Amniotic stem cell (primary cell): ENCODE measurements at places on chromosomes 7 and 10.

DNA sequence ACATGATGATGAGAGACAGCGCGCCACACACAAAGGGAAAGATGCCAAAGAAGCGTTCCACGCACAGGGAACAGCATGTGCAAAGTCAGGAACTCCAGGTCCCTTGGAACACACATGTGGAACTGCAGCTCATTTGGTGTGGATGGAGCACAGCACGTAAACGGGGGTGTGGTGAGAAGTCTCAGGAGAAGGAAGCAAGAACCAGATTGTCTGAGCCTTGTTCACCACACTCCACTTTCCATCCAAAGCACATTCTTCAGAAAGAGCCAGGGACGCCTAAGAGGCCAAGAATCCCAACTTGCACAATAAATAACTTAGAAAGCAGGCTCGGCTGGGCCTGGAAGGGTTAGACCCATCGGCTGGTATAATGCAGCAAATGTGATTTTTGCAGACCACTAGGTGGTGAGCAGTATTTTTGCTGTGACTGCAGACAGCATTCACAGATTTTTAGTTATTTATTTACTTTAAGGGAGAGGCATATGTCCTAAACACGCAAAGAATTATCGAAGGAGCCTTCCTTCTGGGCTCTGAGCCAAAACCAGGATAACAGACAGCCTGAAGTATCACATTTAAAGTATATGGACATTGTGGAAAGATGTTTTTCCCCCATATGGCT is 27.9 kb upstream of the ASCC1 start:
- peak; percentile 82 for DNase-seq

DNA sequence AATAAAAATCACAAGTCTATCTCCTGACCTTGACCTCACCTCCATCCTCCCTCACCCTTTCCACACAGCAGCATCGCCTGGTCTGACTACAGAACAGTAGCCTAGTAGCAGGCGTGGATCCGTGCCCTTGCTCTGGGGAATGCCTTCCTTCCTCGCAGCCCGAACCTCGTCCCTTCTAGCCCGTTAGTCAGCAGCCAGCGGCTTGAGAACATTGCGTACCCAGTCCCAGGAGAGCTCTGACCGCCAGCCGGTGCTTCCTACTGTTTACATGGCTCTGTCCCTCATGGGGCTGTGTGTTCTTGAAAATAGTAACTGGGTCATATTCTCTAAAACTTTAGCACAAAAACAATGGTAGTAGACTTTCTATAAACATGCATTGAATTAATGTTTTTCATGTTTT is 682.7 kb upstream of the IGFBP3 start:
- no peak for DNase-seq

- DNase-seq, result no peak
Measured at GRCh38 chr7:25456467-25457171, 228.3 kb upstream of the NPVF start.

- no peak for DNase-seq
Measured at GRCh38 chr7:7203813-7204575, 21.6 kb downstream of the C1GALT1 start.

- DNase-seq, result no peak
Measured at GRCh38 chr7:136275794-136276193, 298.6 kb upstream of the MTPN start.

- DNase-seq, result no peak
Measured at GRCh38 chr10:46239993-46240683, 46.7 kb upstream of the ANTXRL start.

DNA sequence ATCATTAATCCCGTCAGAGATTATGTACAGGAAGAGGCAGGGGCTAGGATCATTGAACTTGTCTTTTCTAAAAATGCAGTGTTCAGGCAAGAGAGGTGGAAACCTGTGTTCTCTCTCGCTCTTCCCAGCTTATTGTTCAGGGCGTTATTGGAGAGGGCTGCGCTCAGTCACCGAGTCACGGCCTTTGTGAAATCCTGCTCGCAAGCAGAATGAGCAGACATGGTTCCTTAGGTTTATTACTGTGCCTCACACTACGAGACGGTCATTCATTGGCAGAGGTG is 631 bp upstream of the PRKRIP1 start:
- DNase-seq, result no peak

DNA sequence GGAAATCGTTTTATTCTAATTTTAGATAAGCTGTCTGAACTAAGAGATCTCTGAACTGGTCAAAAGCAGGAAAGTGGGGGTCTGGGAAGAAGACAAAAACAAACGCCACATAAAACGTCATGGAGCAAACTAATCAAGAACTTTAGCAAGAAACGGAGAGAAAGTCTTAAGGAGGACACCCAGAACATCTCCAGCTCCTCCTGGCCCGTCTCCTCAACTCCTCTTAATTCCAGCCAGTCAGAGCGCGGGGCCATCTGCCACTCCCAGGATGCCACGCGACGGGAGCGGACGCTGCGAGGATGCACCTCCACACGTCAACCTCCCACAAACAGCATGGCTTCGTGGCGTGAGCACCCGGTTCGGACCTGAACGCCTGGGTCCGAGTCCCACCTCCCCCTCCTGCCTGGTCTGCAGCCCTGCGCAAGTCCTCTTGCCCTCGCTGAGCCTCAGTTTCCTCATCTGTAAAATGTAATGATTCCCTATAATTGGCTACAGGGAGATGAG is 598 bp downstream of the MMS19 start:
- DNase-seq, result peak; percentile 26

DNA sequence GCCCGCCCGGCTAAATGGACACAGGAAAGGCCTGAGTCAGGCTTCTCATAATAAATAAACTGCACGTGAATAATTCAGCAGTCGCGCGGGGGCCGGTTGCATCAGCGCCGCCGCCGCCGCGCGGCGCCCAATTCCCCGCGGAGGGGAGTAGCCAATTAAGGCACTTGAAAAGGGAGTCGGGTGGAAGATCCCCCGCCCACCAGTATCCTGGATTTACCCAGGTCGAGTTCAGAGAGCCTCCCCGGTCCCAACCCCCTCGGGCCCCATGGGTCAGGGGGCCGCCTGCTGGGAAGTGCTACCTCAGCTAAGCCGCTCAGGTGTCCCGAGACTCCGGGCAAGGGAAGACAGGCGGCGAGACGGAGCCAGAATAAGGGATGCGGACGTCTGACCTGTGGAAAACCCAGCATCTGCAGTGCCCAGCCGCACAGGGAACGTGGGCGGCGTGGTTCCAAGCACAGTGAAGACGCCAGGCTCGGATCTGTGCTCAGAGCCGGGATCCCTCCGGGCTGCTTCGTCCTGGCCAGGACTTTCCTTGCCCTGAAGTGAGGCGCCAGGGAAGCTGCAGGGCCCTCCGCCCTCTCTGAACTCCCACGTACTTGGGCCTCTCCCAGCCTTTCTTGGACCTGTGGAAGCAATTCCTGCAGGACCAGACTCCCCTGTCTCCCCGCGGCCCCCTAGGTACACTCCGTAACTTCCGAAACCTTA is 7.3 kb upstream of the LBX1 start:
- no peak for DNase-seq

DNA sequence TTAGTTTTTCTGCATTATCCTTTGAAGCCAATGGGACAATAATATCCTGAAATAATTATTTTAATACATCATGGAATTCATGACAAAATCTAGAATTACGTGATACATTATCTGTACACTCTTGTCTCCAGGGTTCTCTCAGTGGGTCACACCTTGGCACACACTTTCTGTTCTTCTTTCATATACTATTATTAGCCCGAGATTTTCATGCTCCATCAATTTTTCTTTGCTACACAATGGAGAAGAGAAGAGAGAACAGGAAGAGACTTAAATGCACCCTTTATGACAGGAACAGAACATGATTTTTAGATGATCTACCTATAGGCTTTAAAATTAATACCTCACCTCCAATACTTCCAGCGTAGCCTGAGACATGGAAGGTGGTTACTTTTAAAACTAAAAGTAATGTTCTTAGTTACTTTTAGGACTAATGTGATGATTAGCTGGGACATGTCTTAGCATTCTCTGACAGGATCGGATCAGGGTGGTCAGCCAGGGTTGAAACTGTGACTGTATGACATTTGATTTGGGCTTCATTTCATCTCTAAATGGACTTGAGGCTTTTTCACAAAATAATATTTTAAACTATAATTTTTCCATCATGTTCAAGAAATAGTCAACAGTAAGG is 148.2 kb upstream of the WNT16 start:
- DNase-seq, result no peak

GRCh38 chr7:1956611-1957470 is 275.9 kb downstream of the MAD1L1 start:
- no peak for DNase-seq

DNA sequence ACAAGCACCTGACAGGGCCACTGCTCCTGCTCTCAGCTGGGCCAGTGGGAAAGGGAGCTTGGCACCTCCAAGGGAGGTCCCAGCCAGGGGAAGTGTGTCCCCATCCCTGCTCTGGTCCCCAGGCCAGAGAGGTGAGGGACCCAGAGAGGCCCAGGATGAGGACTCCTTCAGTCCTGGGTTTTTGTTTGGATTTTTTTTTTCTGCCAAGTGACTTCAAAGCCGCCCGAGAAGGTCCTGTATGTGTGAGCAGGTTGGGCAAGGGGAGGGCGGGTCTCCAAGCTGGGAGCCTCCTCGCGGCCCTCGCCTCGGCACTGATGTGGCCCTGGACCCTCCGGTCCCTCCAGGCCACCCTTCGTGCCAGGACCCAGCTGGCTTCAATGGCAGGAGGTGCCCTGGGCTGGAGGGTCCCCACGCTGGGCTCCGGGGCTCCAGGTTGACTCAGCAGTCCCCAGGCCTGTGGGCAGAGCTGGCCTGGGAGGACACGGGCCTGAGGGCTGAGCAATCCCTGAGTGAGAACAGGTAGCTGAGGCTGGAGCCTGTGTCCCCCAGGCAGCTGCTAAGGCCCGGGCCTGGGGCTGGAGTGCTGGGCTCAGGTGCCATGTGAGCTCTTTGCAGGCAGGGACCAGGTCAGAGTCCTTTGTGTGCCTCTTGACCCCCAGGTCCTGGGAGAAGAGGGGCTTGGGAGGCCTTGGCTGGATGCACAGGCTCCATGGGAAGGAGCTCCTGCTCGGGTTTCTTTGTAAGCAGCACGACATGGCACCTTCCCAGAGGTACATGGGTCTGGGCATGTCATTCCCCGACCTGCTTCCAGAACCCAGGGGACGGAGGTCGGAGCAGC is 140.6 kb downstream of the FAM53B start:
- DNase-seq, result no peak

- DNase-seq, result no peak
Measured at GRCh38 chr7:141562036-141562435, 10.8 kb downstream of the AGK start.

DNA sequence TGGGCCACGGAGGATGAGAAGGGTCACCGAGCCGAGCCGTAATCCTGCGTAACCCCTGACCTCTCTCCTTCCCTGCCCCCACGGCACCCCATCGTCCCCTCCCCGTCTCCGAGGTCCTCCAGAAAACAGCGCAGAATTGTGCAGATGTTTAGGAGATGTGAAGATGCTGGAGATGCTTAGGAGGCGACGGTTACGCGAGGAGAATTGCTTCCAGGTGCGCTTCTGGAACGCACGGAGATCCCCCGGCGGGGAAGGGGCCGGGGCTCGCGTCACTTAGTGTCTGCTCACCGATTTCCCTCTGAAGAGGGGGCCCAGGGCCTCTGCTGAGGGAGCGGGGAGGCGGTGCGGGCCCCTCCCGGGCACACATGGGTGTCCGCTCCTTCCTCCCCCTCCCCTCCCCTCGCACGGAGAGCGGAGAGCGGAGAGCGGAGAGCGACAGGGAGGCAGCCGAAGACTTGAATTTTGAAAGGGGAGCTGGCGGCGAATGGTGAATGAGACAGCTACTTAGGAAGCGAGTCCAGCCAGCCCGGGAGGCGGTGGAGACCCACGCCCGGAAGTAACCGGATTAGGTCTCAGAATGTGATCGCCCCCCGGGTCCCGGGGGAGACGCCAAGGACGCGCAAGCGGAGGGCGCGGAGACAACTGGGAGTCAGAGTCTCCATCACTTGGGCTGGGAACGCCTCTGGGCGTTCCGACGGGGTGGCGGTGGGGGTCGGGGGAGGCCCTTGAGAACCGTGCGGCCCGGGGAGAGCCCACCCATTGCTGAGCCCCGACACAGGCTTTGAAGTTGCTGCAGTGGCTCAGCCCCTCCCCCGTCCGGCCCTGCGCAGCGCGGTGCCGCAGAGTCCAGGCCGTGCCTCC is 8.7 kb upstream of the EN2 start:
- DNase-seq, result no peak

- no peak for DNase-seq
Measured at GRCh38 chr7:95586951-95587301, 9.4 kb downstream of the PDK4 start.

DNA sequence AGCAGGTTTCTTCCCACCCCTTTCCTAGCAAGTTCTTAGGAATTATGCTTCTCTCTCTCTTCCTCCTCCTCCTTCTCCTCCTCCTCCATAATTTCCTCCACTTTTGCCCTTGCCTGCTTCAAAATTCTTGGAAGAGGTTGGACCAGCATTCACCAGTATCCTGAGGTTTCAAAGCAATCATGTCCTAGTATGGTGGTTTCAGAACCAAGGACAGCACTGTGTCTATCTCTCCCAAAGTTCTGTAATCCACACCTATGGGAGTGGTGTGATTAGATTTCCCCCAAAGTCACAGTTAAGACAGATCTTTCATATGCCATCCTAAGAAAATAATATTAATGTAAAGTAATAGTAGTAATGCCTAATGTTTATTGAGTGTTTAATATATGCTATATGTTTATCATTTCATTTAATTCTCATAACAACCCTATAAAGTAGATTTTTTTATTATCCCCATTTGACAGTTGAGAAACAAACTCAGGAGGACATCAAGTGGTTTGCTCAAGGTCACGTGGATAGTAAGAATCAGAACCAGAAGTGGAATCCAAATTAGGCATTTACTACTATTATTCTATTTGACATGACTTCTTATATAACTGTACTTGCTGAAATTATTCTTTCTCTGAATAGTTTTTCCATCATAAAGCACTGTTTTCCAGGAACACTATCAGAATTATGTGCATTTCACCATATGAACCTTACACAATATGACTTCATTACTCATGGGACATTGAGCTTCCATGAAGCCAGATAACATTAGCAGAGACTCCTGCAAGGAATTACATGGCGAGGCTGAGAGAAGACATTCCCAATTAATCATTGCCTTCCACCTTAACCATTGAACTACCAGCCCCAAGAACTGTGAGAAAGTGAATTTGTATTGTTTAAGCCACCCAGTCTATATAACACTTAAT is 91.4 kb downstream of the IPMK start:
- DNase-seq, result no peak

GRCh38 chr10:12875100-12875499 is 126.4 kb downstream of the CCDC3 start:
- no peak for DNase-seq
